SK-N-MC (cell line): ENCODE measurements at places on chromosomes 12 and 14.

GRCh38 chr12:15318841-15319240 lies 3.5 kb upstream of the PTPRO start:
- no peak for DNase-seq

DNA sequence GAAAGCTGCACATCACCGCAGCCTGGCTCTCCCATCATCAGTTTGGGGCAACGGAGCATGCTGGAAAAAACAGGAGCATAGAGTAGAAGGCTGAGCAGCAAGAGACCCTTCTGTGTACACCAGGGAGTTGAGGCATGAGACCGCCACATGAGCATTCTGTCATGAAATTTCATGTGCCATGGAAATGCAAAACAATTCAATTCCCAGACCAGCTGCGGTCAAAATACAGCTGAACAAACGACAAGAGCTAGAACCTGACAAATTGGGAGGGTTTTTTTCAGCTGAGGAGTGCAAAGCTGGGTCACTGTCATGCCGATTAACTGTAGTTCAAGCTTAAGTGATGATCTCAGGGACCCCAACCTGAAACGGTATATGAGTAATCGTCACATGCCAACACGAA lies 37.1 kb downstream of the TMEM30B start:
- no peak for DNase-seq

DNA sequence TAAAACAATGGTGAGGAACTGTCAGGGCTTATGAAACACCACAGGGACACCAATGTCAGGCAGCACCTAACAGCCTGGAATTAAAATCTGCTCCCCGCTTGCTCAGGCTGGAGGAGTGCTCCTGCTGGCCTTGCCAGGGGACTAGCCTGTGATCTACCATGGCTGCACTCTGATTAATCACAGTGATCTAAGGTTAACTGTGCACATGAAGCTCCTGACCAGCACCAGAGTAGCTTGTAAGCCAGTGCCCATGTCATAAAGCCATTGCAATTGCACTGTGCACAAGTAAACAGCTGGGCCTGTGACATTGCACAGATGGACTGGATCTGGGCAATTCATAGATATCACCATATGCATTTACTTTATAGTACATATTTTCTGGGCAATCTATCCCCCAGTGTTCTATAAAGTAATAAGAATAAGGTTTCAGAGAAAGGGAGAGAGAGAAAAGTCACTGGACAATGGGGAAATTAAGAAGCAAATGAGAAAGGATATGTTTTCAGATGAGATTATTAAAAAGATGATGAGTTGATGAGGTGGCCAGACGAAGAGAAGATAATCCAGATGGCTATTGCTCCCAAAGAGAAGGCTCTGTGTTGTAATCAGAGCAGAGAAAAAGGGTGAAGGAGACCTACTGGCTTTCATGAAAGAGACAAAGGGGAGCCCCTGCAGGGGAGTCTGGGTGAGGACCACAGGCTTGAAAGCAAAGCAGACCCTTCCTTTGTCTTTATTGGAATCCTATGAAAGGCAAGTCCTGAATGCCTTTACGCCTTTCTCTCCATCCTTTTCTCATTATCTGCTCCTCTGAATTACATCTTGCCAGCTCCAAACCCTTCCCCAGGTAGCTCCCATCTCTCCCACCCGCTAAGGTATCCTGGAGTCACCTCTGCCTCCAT lies 145.8 kb downstream of the SLC38A6 start:
- DNase-seq: no peak

DNA sequence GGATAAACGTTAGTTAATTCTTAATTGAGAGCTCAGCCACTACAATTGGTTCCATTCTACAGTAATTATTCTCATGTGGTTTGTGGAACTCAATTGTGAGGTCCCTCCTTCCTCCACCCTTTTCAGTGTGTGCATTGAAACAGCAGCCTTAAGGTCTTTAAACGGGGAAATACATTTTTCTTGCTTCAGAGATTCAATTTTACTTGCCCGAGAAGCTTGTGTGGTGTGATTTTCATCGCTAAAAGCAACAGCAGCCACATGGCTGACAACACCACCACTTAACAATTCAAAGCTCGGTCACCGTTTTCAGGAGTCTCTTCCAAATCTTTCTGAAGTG lies 733 bp upstream of the PPFIBP1 start:
- DNase-seq: no peak

DNA sequence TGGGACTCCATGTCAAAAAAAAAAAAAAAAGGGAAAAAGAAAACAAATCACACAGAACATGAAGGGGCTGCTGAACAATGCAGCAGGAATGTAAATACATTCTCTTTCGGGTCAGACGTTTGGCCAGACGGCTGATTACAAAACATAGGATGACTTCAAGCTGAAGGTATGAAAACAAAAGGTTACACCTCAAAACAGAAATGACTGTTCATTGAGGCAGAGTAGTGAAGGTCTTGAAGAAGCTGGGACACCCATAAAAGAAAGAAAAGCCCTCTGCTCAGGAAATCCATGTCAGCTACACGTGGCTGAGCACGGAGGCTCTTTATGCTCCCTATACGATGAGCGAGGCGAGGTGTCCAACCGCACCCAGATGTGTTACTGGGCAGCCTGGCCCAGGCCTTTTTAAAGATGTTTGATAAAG lies 37.7 kb downstream of the FGD4 start:
- DNase-seq: no peak

DNA sequence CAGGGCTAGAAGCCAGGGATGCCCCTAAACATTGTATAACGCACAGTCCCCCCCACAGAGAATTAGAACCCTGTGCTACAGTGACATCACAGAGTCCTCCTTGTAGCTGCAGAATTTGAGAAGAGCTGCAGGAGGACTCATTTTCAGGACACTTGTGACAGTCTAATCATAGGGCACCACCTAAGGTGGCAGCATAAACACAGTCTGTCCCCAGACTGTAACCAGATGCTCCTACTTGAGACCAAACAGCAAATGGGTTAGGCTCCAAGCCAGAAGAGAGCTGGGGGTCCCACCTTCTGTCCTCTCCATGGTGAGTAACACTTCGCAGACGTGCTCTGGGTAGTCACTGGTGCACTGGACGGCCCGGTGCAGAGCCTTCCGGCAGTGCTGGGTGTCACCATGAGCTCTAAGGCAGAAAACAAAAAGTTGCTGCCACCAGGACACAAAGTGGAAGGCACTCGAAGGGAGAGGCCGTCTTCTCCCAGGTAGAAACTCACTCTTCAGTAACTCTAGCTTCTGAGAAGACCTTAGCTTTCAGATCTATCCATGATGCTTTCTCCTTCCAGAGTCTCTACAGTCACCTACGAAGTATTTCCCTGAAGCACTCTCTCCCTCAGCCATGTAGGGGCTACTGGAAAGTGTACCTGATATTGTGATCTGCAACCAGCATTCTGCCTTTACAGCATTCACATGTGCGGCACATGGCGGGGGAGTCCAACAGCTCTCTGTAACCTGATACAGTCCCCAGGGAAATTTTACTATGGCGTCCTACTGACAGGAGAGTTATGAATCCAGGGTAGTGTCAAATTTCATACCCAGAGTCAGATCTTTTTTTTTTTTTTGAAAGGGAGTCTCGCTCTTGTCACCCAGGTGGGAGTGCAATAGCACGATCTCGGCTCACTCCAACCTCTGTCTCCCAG lies 17.1 kb downstream of the FICD start:
- DNase-seq: no peak

DNA sequence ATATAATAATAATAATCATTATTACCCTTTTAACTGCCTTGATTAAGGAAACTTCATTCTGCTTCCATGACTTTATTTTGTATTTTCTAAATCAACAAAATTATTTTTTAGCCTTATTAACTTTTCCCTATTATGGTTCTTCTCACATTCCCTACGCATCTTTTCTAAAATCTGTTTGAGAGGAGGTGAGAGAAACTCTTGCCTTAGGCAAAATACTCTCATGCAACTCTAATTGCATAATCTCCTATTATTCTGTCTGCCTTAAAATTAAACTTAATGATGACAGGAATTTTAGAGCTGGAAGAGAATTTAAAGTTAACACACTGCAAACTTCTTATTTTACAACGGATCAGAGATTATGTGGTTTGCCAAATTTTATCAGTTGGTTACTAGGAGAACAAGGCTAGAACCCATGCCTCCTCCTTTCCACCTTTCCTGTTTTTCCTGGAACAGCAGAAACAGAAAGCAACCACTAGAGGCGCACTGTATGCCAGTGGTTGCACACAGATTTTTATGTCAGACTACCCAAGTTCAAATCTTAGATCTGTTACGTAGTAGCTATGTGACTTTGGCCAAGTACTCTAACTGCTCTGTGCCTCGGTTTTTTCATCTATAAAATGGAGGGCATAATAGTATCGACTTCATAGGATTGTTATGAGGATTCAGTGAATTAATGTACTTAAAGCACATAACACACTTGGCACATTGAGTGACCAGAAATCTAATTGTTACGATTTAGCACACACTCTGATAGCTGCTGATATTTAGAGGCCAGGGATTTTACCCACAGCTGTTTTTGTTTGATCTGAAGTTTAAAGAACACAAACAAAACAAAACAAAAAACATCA lies 4.3 kb upstream of the BRMS1L start:
- no peak for DNase-seq

DNA sequence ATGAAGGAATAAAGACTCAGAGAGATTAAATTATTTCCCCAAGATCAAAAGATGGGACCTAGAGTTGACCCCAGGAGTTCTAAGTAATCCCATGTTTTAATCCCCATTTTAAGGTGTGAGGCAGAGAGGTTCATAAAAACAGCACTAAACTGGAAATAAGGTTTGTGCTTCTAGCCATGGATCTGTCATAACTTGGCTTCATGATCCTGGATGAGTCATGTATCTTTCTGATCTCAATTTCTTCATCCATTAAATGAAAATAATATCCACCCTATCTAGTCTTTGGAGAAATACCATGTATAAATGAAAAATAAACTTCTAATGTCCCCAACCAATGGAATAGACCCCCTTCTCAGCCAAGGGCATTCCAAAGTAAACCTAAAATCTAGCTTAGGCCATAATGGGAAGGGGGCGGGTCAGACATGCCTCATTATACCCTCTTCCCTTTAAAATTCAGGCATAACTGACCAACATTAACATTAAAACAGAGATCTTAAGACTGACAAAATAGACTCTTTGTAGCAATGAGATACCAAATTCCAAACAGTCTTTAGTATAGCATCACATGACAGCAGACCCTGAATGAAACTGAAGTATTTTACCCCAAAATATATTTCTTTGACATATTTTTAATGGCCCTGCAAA lies 47.8 kb downstream of the SLC41A2 start:
- no peak for DNase-seq

- DNase-seq: no peak
Measured at GRCh38 chr12:46153268-46153872, 115.5 kb downstream of the SLC38A1 start.

DNA sequence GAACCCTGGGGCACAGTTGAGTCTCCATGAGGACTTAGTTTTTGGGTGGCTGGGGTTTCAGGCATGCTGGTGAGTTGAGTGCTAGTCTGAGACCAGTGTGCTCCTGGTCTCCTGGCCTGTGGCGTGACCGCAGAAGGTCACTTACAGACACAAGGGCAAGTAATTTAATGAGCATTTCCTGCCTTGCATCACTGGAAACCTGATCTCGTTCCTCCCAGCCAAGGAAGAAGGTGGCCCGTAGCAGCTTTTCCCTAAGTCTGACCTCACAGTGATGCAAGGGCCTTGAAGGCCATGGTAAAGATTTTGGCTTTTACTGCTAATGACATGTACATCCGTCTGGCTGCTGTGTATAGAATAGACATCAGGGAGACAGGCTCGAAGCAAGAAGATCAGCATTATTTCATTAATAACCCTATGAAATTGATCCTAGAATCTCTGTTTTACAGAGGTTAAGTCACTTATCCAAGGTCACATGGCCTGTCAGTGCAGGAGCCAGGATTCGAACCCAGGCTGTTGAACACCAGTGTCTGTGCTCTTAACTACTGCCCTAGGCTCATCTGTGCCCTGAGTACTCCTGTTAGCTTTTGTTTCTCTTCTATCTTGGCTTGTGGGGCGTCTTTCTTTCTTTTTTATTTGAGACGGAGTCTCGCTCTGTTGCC lies 4.6 kb downstream of the TMEM120B start:
- no peak for DNase-seq

- no peak for DNase-seq
Measured at GRCh38 chr12:130029151-130029550, 125.3 kb upstream of the TMEM132D start.

- no peak for DNase-seq
Measured at GRCh38 chr14:52380294-52380693, 66.2 kb downstream of the PTGER2 start.
